Activated T-helper 17 cell treated with anti-CD3 and anti-CD28 coated beads, Interleukin-2, amount 50 U/mL, for 72 hours (primary cell): ENCODE measurements at places on chromosomes 7 and 10. TPM values are rescaled to one million over a fixed set of nuclear protein-coding genes. Genes with fewer than 3 reads are reported as not detected.
A peak's percentile ranks its signal among the peaks of the same experiment; 100 is the strongest.

- H3K27ac ChIP-seq = no peak overlapping the region
- no peaks in the 10 kb centered on the region for H3K4me1 ChIP-seq
- H3K4me3 ChIP-seq = no peak overlapping the region
- ATAC-seq = peak; percentile 56
Observed at GRCh38 chr7:22488643-22489462, 11.1 kb downstream of the STEAP1B start.

DNA sequence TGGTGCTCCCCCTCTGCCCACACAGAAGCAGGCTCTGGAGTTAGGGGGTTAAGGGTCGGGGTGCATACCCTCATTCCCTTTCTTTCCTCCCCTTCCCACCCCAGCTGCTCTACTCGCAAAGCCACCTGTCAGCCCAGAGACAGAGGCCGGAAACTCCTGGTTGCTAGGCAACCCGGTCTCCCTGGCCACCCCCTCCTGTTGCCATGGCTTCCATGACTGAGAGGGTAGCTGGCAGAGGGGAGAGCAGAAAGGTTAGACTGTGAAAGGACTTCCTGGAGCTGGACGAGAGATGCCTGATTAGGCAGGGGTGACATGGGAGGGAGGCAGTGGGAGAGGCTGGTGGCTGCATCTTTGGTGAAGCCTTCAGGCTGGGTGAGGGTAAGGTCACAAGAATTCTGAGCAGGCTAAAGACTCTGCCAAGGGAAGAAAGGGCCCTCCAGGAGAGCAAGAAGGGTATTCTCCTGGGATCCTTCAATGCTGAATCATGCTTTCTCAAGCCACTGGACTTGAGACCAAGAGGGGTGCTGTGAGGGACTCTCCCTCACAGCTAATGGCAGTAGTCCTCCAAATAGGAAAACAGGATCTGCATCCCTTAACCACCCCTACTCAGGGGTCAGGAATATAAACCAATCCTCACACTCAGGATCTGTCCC is 5.4 kb downstream of the PSD start:
- H3K27ac ChIP-seq = peak overlapping the region; percentile 19
- peaks cover 37% of the 10 kb centered on the region for H3K27me3 ChIP-seq
- H3K4me1 ChIP-seq = peaks cover 16% of the 10 kb centered on the region
- H3K4me3 ChIP-seq = no peak overlapping the region

The ELMO1 gene
- 77.4 TPM for total RNA-seq

- H3K4me1 ChIP-seq = peaks cover 16% of the 10 kb centered on the region
- peak; percentile 64 for ATAC-seq
- H3K36me3 ChIP-seq = no peaks in the 10 kb centered on the region
- H3K4me3 ChIP-seq = no peak overlapping the region
Observed at GRCh38 chr7:77202481-77202976, 2.9 kb upstream of the FGL2 start.

- H3K36me3 ChIP-seq = no peaks in the 10 kb centered on the region
- H3K4me1 ChIP-seq = no peaks in the 10 kb centered on the region
- H3K27me3 ChIP-seq = no peaks in the 10 kb centered on the region
- no peak for ATAC-seq
- no peak overlapping the region for H3K27ac ChIP-seq
Observed at GRCh38 chr10:82889728-82890127, 1014.7 kb downstream of the NRG3 start.

GRCh38 chr7:99008181-99008631 is 129.9 kb downstream of the TRRAP start:
- no peaks in the 10 kb centered on the region for H3K4me1 ChIP-seq
- H3K27me3 ChIP-seq = no peaks in the 10 kb centered on the region
- peaks cover 99% of the 10 kb centered on the region for H3K36me3 ChIP-seq
- ATAC-seq = no peak
- no peak overlapping the region for H3K4me3 ChIP-seq
- H3K27ac ChIP-seq = no peak overlapping the region

- peak overlapping the region; percentile 91 for H3K4me3 ChIP-seq
- peak; percentile 69 for ATAC-seq
- H3K36me3 ChIP-seq = peaks cover 68% of the 10 kb centered on the region
- H3K4me1 ChIP-seq = peaks cover 64% of the 10 kb centered on the region
- no peaks in the 10 kb centered on the region for H3K27me3 ChIP-seq
Observed at GRCh38 chr10:80465839-80466590, 11.9 kb downstream of the TSPAN14 start.

DNA sequence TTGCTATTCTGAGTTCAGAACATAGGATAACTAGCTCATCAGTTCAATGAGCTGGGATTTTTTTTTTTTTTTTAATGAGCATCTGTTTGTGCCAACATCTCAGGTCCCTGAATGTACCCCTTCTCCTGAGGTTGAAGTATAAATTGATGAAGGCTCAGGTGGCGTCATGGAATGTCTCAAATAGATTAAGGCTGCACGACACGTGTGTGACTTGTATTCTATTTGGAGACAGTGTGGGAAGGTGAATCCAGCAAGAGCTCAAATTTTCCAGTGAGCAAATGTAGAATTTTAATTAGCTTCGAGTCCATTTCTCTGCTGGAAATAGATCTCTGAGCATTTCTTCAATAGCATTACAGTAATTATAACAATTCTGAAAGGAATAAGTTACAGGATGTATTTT is 37.2 kb upstream of the JCAD start:
- H3K36me3 ChIP-seq = no peaks in the 10 kb centered on the region
- peaks cover 27% of the 10 kb centered on the region for H3K27me3 ChIP-seq
- no peak for ATAC-seq
- no peak overlapping the region for H3K27ac ChIP-seq
- H3K4me1 ChIP-seq = no peaks in the 10 kb centered on the region

The LRRN3 gene
- total RNA-seq = 9.6 TPM
